ENCODE measurements at places on chromosomes 16 and 17. TPM values are rescaled to one million over a fixed set of nuclear protein-coding genes. Genes with fewer than 3 reads are reported as not detected.

MNT gene
- total RNA-seq, result 10.8 TPM

C17orf50 gene
- not detected for total RNA-seq

SBK1 gene
- 1.9 TPM for total RNA-seq

TRPV3 gene
- 0.92 TPM for total RNA-seq

SOX15 gene
- total RNA-seq, result 1.5 TPM

HOXB2 gene
- 2.3 TPM for total RNA-seq

MSLN gene
- total RNA-seq, result 0.17 TPM

CRYM gene
- 31.9 TPM for total RNA-seq

FKBP10 gene
- total RNA-seq, result 11.3 TPM

SOCS3 gene
- 8.1 TPM for total RNA-seq

HES7 gene
- not detected for total RNA-seq

HBA1 gene
- 137 TPM for total RNA-seq

TSPOAP1 gene
- total RNA-seq, result 9.9 TPM

PIEZO1 gene
- total RNA-seq, result 12.4 TPM

Measured in heart right ventricle (tissue), 16 donors.